ENCODE measurements at places on chromosomes 7 and 10.

GRCh38 chr7:84712374-84713121 is 474.3 kb downstream of the SEMA3D start:
- no peaks in the 10 kb centered on the region for H3K27me3 ChIP-seq
- H3K4me1 ChIP-seq: no peaks in the 10 kb centered on the region
- H3K27ac ChIP-seq: no peak overlapping the region
- no peak overlapping the region for H3K4me3 ChIP-seq
- no peak for DNase-seq

DNA sequence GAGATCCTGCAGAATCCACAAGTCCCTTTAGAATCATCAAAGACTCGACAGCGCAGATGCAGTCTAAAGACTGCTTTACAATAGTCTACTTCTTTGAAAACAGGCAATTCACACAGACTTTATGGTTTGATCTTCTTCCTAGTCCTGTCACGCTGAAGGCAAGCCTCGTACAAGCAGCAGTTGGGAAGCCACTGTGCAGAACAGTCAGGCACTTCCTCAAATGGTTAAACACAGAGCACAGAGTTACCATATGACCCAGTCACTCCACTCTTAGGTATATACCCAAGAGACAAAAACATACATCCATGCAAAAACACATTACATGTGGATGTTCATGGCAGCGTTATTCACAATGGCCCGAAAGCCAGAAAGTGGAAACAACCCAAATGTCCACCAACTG is 41.4 kb downstream of the LRRC20 start:
- H3K4me3 ChIP-seq: no peak overlapping the region
- H3K4me1 ChIP-seq: no peaks in the 10 kb centered on the region
- no peak for DNase-seq
- no peak overlapping the region for H3K27ac ChIP-seq
- no peaks in the 10 kb centered on the region for H3K36me3 ChIP-seq

DNA sequence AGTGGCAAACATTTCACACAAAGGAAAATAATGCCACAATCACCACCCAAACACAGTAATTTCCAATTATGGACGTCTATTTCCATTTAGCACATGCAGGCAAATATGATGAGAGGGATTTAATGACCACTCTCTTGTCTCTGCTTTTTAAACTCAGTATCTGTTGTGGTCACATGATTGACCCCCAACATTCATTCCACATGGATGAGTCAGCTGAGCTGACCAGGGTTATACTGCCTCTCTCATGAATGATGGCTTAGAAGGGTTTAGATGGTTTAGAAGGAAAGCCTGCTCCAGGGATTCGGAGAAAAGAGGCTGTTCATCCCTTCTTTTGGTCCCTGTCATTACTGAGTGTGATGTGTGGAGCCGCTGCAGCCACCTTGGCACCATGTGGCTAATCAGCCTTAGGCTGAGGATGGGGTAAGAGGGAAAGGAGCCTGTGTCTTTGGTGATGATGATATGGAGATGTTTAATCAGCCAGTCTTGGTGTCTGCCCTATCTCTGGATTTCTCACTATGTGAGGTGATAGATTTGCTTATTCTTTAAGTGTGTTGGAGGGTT is 38.2 kb upstream of the JAKMIP3 start:
- no peaks in the 10 kb centered on the region for H3K36me3 ChIP-seq
- no peaks in the 10 kb centered on the region for H3K27me3 ChIP-seq
- no peak overlapping the region for H3K27ac ChIP-seq
- no peak for DNase-seq
- H3K4me1 ChIP-seq: peaks cover 8% of the 10 kb centered on the region

DNA sequence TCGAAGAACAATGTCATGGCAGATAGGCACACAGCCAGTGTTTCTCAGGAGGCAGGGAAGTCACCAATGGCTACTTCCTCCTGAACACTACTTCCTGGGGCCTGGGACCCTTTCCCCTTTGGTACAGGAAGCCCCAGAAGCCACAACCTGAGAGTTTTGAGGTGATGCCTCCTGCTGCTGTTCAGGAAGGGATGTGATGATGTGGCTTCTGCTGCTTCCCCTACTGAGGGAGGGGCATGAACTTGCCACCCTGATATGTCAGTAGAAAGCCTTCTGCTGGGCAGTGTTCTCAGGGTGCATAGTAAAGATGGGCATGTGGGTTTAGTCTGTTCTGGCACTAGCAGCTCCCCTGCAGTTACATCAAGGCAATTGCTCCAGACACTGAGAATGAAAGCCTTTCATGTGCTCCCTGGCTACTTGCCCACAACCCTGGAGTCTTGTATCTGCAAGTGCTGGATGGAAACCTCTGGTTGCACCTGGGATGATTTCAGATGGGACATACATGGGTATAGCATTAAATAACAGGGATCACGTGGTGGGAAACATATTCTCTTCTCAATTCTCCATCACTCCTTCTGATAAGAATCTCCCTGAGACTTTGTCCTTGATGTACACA is 69.3 kb downstream of the ADRA2A start:
- H3K27me3 ChIP-seq: no peaks in the 10 kb centered on the region
- H3K4me3 ChIP-seq: no peak overlapping the region
- DNase-seq: no peak
- H3K36me3 ChIP-seq: no peaks in the 10 kb centered on the region

DNA sequence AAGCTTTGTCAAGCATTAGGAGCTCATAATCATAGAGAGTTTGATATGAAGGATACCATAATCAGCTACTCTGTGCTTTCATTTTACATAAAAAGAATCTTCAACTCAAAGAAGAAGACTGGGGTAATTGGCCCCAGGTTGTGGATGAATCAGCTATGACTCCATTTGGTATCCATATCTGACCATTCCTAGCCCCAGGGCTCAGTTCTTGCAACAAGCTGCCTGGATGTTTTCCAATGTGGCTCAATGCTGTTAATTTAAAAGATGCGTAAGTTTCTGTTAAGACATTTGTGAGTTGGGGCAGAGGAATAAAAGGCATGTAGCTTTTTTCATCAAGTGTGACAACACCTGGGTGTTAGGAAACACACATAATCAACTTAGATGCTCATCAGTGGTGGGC is 951.1 kb downstream of the NRG3 start:
- H3K4me1 ChIP-seq: no peaks in the 10 kb centered on the region
- no peak overlapping the region for H3K4me3 ChIP-seq
- no peaks in the 10 kb centered on the region for H3K36me3 ChIP-seq
- DNase-seq: no peak

DNA sequence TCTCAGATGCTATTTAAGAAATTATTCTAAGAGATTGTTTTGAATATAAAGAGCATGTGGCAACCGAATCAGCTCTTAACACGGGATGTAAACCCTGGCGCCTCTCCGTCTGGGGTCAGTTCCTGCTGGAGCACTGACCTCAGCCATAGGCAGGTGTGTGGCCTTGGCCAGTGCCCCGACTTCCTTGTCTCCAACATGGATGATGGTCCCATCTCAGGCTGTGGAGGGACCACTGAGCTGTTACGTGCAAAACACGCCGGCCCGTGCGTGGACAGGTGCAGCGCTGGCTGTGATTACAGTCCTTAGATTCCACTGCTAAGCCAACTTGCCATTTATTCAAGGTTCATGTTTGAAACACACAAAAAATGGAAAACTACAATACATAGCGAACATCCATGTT is 59.9 kb downstream of the C10orf143 start:
- no peaks in the 10 kb centered on the region for H3K36me3 ChIP-seq
- H3K27ac ChIP-seq: no peak overlapping the region
- H3K4me1 ChIP-seq: no peaks in the 10 kb centered on the region

GRCh38 chr10:43796781-43797180 is 148.1 kb upstream of the ZNF32 start:
- no peak overlapping the region for H3K4me3 ChIP-seq
- DNase-seq: no peak
- no peak overlapping the region for H3K27ac ChIP-seq
- no peaks in the 10 kb centered on the region for H3K4me1 ChIP-seq

GRCh38 chr10:129449893-129450292 is 17.1 kb upstream of the MGMT start:
- no peak overlapping the region for H3K4me3 ChIP-seq
- H3K27ac ChIP-seq: no peak overlapping the region

DNA sequence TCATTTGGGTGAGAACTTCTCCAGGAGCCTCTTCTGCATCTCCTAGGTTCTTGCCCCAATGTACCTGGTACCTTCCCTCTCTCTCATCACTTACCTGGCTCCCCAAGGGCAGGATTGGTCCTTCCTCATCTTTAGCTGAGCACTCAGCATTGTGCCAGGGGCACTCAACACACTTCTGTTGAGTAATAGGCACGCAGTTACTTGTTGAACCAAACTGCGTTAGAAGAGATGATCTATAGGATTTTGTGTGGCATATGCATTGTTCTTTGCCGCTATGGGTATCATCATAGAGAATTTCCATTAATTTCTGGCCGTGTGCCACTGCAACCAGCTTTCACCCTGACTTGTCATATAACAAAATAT is 16.4 kb downstream of the TBXAS1 start:
- H3K36me3 ChIP-seq: no peaks in the 10 kb centered on the region
- H3K27ac ChIP-seq: no peak overlapping the region
- peaks cover 8% of the 10 kb centered on the region for H3K4me1 ChIP-seq
- H3K27me3 ChIP-seq: no peaks in the 10 kb centered on the region

- DNase-seq: no peak
- no peak overlapping the region for H3K27ac ChIP-seq
- H3K27me3 ChIP-seq: no peaks in the 10 kb centered on the region
- H3K36me3 ChIP-seq: no peaks in the 10 kb centered on the region
- H3K4me1 ChIP-seq: no peaks in the 10 kb centered on the region
Measured at GRCh38 chr7:14995774-14996173, 93.2 kb upstream of the DGKB start.

DNA sequence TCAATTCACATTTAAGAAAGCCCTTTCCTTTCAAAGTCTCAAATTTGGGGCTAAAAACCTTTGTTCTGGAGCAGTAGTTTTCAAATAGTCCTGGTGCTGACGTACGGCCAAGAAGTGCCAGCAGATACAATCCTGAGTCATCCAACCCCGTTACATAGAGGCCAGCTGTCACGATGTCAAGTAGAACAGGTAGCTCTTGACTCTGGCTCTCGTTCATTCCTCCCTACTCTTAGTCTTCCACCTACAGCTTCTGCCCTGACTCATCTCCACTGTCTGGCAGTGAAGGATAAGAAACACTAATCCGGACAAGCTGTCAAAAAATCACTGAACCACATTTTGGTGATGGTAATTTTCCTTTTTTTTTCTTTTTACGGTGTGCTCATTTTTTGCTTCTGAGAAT is 132.4 kb upstream of the PTN start:
- no peaks in the 10 kb centered on the region for H3K27me3 ChIP-seq
- no peaks in the 10 kb centered on the region for H3K36me3 ChIP-seq
- H3K4me1 ChIP-seq: no peaks in the 10 kb centered on the region
- no peak overlapping the region for H3K27ac ChIP-seq
- H3K4me3 ChIP-seq: no peak overlapping the region
- no peak for DNase-seq

GRCh38 chr7:139704308-139704879 is 73.4 kb downstream of the HIPK2 start:
- no peak overlapping the region for H3K4me3 ChIP-seq
- H3K27me3 ChIP-seq: no peaks in the 10 kb centered on the region
- no peak for DNase-seq
- peaks cover 12% of the 10 kb centered on the region for H3K4me1 ChIP-seq
